ENCODE measurements at places on chromosomes 5 and 9.

GRCh38 chr5:138954257-138955012 is 79.3 kb upstream of the LRRTM2 start:
- DNase-seq: no peak

GRCh38 chr9:38681747-38682227 is 38.1 kb downstream of the FAM240B start:
- DNase-seq: no peak

GRCh38 chr9:79701651-79702050 is 129.9 kb downstream of the TLE4 start:
- DNase-seq: no peak

DNA sequence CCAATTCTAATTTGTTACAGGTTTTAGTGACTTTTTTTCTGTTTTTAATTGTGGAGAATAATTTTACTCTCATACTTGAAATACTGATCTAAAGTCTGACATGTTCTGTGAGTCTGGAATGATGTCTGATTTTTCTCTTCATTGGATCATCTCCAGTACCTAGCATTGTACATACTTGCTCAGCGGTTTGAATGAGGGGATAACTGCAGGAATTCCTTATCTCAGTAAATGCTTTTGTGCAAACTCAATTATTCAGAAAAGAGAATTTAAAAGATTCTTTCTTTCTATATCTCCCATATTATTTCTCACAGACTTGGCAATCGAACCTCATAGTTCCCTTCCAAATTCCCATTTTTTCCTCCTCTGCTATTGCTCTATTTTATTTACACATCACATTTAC is 397.9 kb upstream of the SGCD start:
- no peak for DNase-seq

- no peak for DNase-seq
These were observed 19.1 kb upstream of the IFNB1 start for GRCh38 chr9:21096901-21097255.

GRCh38 chr5:146761811-146762210 is 116.7 kb downstream of the PPP2R2B start:
- no peak for DNase-seq

GRCh38 chr5:31237174-31237573 is 43.7 kb downstream of the CDH6 start:
- no peak for DNase-seq

DNA sequence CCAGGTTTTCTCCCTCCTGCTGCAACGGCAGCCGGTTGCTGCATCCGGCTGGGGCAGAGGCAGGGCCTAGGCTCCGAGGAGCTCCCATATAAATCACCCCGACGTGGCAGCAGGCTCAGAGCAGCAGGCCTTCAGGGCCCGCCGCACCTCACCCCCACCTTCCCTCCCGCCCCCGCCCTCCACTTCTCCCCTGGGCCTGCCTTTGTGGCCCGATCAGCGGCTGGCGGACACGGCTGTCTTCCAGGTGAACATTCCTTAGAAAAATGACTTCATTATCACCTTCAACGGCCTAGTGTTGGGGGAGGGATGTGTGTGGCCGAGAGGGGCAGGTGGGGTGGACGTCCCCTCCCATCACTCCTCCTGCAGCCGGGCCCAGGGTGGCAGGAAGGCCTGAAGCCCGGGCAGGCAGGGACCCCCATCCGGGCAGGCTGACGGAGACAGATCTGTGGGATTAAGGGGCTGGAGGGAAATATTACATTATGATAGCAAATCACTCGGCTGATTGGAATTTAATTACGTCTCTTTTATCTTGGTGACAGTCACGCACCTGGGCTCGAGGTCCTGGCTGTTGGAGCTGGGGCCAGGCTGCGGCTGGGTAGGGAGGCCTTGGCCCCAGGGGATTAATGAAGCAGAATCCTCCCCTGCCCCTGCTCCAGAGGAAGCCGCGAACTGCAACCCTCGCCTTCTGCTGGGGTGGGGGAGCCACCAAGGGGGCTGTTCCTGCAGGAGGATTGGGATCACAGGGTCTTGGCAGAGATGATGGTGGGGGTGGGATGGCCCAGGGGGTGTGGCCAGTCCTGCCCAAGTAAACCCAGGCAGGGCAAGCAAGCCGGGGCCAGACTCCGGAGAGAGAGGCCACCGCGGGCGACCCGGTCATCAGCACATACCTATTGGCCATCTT is 38.4 kb upstream of the RXRA start:
- no peak for DNase-seq

DNA sequence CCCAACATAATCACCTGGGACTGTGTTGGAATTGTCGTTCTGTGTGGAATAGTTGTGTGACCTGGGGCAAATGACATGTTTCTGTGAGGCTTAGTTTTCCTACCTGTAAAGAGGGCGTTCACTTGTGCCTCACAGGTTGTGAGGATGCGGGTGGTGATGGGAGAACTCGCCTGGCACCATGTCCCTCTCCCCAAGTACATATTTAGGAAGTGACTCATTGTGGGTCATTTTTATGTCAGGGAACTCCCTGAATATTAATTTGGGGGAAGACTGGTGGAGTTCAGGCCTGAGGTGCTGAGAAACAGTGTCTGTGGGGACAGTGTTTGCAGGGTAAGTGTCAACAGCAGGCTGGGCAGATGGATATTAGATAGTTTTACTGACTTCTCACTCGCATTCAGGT is 144.7 kb downstream of the KDM4C start:
- DNase-seq: no peak

GRCh38 chr5:10338686-10339057 is 14.8 kb upstream of the MARCHF6 start:
- DNase-seq: no peak

- no peak for DNase-seq
These were observed 82.4 kb downstream of the RAPGEF1 start for GRCh38 chr9:131657456-131657855.

DNA sequence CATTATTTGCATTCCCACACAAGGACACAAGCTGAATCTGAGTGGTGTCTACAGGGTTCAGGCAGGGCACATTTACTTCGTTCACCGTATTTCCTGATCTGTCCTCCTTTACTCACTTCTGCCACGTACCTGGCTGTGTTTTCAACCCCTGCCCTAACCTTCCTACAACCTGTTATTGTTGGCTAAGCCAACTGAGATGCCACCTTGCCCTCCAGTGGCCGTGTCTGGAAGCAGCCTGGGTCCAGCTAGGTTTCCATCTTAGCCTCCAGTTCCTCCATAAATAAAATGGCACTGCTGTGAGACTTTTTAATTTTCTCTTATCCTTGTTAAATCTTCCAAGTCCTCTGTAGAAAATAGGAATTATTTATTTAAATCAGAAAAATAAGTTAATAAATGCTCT is 64.8 kb downstream of the ATP10B start:
- no peak for DNase-seq

- DNase-seq: no peak
These were observed at the start of gene CDO1 for GRCh38 chr5:115816226-115817081. Gene CDO1, minus strand, starts transcription at chr5:115816659. Its CDS starts 262 bp downstream, at chr5:115816397.

- no peak for DNase-seq
These were observed 4.3 kb downstream of the CD74 start for GRCh38 chr5:150408231-150408943.

- DNase-seq: peak; percentile 44
These were observed 24.3 kb upstream of the PTGES start for GRCh38 chr9:129776938-129777768.

- no peak for DNase-seq
These were observed 654.7 kb downstream of the LRRC70 start for GRCh38 chr5:63233361-63233760.

DNA sequence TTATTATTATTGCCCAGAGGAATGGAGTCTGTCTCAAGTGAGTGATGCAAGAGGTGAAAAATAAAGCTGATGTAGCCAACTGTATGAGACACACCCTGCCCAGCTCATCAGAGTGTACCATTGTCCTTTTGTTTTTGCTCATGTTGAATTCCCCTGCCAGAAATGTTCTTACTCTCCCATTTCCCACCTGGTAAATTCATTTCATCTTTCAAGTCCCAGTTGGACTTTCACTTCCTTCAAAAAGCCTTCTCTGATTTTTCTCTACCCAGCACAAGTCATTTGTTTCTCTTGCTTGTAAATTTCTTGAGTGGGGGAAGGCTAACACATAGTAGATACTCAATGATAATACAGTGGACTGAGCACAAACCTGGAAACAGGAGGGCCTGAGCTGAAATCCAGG is 394.5 kb upstream of the ZNF462 start:
- no peak for DNase-seq

DNA sequence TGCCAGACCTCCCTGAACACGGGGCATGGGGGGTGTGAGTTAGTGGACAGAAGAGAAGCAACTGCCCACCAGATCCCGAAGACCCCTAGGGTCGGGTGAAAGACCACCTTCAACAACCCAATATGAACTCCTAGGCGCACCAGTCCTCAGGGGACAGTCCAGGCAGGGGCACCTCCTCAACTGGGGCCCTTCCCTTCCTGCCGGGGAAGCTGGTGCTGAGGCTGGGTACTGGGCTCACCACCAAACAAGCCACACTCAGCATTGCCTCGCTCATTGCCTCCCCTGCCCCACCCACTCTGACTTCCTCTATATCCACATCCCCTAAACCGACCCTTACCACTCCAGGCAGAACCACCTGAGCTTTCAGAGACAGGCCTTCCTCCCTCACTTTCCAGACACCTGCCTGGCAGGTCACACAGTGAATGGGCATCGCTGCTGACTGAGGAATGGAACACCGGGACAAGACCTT is 42.5 kb downstream of the SEMA4D start:
- DNase-seq: no peak

GRCh38 chr5:9054821-9055589 is 490.9 kb downstream of the SEMA5A start:
- no peak for DNase-seq

DNA sequence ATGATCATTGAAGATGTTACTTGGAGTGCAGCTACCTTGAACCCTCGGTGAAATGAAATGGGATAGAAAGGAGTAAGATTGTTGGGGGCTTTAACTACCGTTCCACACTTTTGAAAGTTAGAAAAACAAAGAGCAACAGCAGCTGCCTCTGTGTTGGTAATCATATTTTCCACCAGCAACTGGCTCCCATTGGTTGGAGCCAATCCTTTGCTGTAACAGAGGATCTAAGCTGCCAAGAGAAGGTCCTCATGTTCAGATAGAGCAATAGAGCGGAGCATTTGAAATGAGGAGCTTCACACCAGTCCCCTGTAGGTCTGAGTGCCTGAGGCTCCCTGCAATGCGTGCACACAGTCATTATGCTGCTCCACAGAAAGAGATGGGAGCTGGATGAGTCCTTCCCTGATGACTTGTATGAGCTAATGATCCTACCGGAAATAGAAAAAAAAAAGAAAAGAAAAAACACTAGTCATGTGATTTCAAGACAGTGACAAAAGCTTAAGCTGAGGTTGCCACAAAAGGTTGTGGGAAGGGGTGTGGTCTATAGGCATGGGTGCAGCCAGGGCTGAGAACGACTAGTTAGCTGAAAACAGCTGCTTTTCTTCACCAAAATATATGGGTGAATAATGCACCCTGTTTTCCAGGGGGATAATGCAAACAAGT is 300.7 kb downstream of the MLLT3 start:
- DNase-seq: peak; percentile 31

- DNase-seq: no peak
These were observed 336.8 kb downstream of the KDM4C start for GRCh38 chr9:7094576-7094975.

- peak; percentile 44 for DNase-seq
These were observed 4.4 kb downstream of the SLC25A25 start for GRCh38 chr9:128072144-128073021.

DNA sequence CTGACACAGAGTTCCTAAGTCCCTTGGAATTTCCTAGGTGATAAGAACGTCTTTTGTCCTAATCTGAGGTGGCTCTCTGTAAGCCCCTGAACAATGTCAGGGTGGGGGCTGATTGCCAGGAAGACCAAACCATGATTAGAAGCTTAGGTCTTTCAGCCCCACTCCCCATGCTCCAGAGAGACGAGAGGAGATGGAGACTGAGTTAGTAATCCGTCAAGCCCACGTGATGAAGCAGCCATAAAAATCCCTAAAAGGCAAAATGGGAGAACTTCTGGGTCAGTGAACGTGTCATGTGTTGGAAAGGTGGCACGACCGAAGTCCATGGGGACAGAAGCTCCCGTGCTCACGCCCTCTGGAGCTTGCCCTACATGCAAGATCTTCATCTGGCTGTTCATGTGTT is 85.6 kb downstream of the RAD23B start:
- no peak for DNase-seq

GRCh38 chr5:8864053-8864452 is 681.8 kb downstream of the SEMA5A start:
- DNase-seq: no peak

DNA sequence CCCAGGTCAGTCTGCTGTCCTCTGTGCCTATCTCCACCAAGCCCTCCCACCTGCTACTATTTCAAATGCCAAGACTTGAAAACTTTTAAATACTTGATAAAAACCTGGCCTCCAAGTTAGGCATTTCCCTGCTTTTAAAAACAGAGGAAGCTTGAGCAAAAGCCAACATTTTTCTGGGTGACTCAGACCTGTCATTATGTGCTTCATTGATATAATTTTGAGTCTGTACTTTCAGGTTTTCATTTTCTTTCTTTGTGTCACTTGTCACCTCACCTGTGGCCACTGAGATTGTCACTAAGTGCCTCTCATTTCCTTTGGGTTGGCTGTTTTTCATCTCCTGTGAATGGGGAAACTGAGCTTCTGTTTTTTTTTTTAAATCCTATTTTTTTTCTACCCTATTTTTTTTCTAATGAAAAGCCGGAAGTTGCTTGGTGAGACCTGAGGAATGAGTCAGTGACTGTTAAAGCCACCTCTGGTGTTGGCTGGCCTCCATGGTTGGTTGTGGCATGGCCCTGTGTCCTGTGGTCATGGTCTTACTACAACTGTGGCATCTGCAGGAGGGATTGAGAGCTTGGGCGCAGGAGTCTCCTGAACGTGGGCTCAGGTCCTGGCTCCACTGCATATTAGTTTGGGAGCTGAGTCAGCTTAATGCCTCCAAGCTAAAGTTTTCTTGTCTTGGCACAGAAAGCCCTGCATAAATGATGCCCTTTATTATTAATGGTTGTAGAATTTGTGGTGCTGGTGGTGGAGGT is 56.7 kb downstream of the ARHGAP26 start:
- no peak for DNase-seq

- no peak for DNase-seq
These were observed 269.7 kb downstream of the MLLT3 start for GRCh38 chr9:20352591-20352990.

- DNase-seq: no peak
These were observed 497.3 kb upstream of the WWC1 start for GRCh38 chr5:167794121-167794520.

- no peak for DNase-seq
These were observed 11.3 kb downstream of the MYOZ3 start for GRCh38 chr5:150672237-150672883.

GRCh38 chr5:118788351-118788750 is 200.0 kb downstream of the DTWD2 start:
- DNase-seq: no peak

- no peak for DNase-seq
These were observed 159.3 kb downstream of the CEP120 start for GRCh38 chr5:123263859-123264258.

DNA sequence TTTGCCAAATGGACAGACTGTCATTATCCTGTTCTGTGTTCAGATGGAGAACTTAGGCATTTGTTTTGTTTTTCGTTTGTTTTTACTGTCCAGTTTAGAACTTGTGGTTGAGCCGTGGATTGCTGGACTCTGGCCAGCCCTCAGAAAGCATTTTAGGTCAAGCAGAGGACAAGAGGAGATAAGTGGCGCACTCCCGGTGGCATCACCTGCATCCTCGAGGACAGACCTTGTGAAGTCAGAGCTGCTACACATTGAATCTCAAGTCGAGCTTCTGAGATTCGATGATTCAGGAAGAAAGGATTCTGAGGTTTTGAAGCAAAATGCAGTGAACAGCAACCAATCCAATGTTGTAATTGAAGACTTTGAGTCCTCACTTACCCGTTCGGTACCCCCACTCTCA is 8.9 kb downstream of the MTRR start:
- no peak for DNase-seq
